Fibroblast of gingiva (primary cell): ENCODE measurements at places on chromosomes 4 and X.

GRCh38 chr4:74897386-74897785 lies 35.5 kb upstream of the PARM1 start:
- no peak for DNase-seq

DNA sequence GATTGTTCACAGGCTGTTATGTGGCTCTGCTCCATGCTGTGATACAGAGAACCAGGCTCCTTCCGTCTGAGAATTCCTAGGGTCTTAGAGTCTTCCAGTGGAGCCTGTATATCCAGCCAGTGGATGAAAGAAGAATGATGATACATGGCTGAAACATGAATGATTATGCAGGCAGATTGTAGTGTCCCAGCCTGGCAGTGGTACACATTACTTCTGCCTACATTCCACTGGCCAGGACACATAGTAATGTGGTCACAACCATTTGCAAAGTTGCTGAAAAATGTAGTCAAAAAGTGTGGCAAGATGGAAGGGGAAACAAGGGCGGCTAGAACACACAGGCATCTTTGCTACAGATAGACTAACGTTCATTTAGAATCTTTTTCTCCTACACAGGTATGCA lies 4.5 kb upstream of the GBA3 start:
- no peak for DNase-seq

- DNase-seq: peak; percentile 17
Measured at GRCh38 chrX:136816975-136817374, 36.2 kb upstream of the ARHGEF6 start.

GRCh38 chr4:152643153-152644035 lies 36.4 kb downstream of the TMEM154 start:
- DNase-seq: no peak

- DNase-seq: no peak
Measured at GRCh38 chrX:71910986-71911730, 513 bp downstream of the NHSL2 start.

GRCh38 chr4:168480931-168481611 lies 779 bp upstream of the DDX60L start:
- peak; percentile 73 for DNase-seq

GRCh38 chrX:103061486-103061885 lies 2.5 kb downstream of the BEX1 start:
- no peak for DNase-seq

DNA sequence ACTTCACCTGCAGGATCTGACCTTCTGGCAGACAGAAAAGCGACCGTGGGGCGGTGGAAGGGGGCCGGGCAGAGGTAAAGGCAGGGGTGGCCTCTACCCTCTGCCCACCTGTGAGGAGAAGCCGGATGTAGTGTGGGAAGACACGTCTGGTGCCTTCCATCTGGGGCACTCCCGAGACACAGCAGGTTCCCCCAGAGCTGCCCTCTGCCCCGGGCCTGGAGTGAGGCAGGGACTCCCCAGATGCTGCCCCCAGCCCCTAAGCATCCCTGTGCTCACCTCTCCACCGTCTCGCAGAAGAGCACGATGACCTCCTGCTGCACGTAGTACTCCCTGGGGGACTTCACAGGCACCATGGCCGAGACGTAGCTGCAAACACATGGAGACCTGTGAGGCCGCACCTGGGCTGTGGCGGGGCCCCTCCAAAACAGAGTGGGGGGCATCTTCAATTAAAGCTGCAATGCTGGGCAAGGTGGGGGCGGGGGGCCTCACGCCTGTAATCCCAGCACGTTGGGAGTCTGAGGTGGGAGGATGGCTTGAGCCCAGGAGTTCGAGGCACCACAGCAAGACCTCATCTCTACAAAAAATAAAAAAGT lies 75.3 kb upstream of the MXD4 start:
- DNase-seq: no peak

GRCh38 chr4:152956650-152957436 lies 20.7 kb downstream of the FHDC1 start:
- peak; percentile 49 for DNase-seq
